Left renal pelvis (tissue), 4 donors: ENCODE measurements at places on chromosomes 16 and 17. TPM values are rescaled to one million over a fixed set of nuclear protein-coding genes. Genes with fewer than 3 reads are reported as not detected.

Gene TPPP3
- 52.6 TPM for polyA plus RNA-seq

Gene TSPOAP1
- 26.9 TPM for polyA plus RNA-seq

Gene NXPH3
- polyA plus RNA-seq, result 0.92 TPM

Gene GRAP
- 2.4 TPM for polyA plus RNA-seq

Gene KCNH4
- polyA plus RNA-seq, result 0.04 TPM

Gene TBC1D28
- not detected for polyA plus RNA-seq

Gene HSD11B2
- polyA plus RNA-seq, result 16.5 TPM

Gene C17orf75
- polyA plus RNA-seq, result 43.5 TPM

Gene GCGR
- 18.6 TPM for polyA plus RNA-seq

Gene PPL
- 3.7 TPM for polyA plus RNA-seq

Gene ATAD5
- 7.3 TPM for polyA plus RNA-seq

Gene ITGB4
- 9.0 TPM for polyA plus RNA-seq

Gene SNX11
- 12.5 TPM for polyA plus RNA-seq

Gene LIG3
- polyA plus RNA-seq, result 26.5 TPM
